ENCODE measurements at places on chromosomes 3 and 15.

GRCh38 chr3:170047133-170047404 is 9.3 kb downstream of the GPR160 start:
- no peak for DNase-seq

- no peak for DNase-seq
Observed at GRCh38 chr15:48802867-48803266, 8.0 kb downstream of the CEP152 start.

DNA sequence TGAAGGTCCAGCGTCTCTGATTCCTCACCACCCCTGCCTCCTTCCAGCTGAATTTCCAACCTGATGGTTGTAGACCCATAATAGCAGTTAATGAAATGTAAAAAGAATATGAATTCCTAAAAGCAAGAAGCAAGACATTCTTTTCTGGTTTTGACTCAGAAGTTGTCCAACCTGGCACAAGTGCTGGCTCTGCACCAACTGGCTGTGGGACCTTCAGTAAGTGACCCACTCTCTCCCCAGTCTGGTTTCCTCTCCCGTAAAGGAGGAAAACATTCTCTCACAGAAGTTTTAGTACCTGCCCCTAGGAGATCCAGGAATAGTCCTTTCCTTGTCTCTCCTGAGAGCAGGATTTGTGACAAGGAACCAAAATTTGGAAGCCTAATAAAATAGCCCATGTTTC is 236.9 kb upstream of the TRIM42 start:
- DNase-seq, result no peak

GRCh38 chr3:16860234-16860633 is 24.5 kb upstream of the PLCL2 start:
- DNase-seq, result no peak

DNA sequence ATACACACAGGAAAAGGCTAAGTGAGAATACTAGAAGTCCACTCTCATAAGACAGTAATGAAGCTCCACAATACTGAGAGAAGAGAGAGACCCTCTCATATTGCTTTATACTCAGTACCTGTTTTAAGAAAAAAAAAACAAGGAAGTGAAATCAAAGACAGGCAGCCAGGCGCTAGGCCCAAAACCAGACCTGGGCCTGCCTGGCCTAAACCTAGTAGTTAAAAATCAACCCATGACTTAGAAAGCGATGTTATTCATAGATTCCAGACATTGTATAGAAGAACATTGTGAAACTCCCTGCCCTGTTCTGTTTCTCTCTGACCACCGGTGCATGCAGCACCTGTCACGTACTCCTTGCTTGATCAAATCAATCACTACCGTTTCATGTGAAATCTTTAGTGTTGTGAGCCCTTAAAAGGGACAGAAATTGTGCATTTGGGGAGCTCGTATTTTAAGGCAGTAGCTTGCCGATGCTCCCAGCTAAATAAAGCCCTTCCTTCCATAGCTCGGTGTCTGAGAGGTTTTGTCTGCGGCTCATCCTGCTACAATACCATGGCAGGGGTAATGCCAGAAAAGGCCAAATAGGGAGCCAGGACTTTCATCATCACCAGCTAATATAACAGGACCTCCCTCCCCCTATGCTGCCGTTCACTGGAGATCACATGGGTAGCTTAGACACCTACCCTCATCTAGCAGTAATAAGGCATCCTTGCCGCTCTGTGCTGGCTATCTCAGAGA is 1294.1 kb downstream of the NSUN3 start:
- DNase-seq, result no peak

- no peak for DNase-seq
Observed at GRCh38 chr3:47612178-47612577, 33.5 kb upstream of the CSPG5 start.

GRCh38 chr3:151265866-151266265 is 12.5 kb downstream of the P2RY14 start:
- DNase-seq, result no peak

GRCh38 chr3:177336873-177337450 is 139.7 kb upstream of the TBL1XR1 start:
- DNase-seq, result no peak

- no peak for DNase-seq
Observed at GRCh38 chr3:72487078-72487765, 361.0 kb downstream of the SHQ1 start.

DNA sequence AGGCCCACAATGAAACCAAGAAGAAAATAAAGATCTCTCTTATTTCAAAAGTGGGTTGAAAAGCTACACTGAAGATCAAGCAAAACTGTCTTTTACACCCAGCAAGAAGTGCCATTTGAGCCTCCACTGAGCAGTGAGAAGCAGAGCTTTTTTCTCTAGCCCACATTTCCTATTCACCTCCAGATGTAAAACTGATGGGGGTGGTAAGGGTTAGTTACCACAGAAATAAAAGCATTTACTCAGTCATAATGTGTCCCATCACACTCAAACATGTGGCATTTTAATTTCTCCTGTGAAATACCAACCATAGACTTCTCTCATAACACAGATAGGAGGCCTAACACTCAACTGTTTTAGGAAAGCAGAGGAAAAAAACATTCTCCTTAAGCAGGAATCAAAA is 21.0 kb downstream of the IFT57 start:
- no peak for DNase-seq

- no peak for DNase-seq
Observed at GRCh38 chr3:195815169-195815771, 3.5 kb upstream of the MUC4 start.

DNA sequence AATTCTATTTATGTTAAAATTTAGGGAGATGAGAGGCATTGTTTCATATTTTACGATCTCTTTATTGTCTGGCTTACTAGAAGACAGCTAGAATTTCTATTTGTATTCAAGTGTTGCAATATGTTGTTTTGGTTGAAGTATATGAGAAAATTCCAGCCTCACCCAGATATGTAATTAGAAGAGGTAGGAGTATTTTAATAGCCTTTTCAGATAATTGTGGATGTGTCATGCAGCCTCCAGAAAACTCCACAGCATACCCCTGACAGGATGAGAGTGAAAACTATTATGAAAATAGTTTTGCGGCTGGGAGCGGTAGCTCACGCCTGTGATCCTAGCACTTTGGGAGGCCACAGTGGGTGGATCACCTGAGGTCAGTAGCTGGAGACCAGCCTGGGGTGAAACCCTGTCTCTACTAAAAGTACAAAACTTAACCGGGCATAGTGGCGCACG is 21.5 kb upstream of the USP3 start:
- DNase-seq, result no peak

DNA sequence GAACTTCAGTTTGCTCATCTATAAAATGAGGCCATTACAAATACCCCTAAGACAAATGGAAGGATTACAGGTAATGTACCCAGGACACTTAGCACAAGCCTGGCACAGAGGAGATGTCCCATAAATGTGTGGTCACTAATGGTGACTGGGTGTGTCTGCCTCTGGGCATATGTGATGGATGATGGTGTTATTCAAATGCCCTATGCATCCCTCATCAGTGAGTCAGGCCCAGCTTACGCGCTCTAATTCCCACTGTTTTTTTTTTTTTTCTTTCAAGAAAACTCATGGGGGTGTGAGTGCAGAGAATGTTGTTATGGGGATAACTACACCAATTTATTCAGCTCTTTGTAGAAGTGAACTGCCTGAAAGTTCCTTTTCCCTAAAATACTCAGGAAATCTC is 23.6 kb upstream of the KIF23 start:
- no peak for DNase-seq

GRCh38 chr3:48232734-48233133 is 8.2 kb upstream of the ZNF589 start:
- peak; percentile 24 for DNase-seq

GRCh38 chr15:33559207-33559890 is 248.6 kb downstream of the RYR3 start:
- no peak for DNase-seq

DNA sequence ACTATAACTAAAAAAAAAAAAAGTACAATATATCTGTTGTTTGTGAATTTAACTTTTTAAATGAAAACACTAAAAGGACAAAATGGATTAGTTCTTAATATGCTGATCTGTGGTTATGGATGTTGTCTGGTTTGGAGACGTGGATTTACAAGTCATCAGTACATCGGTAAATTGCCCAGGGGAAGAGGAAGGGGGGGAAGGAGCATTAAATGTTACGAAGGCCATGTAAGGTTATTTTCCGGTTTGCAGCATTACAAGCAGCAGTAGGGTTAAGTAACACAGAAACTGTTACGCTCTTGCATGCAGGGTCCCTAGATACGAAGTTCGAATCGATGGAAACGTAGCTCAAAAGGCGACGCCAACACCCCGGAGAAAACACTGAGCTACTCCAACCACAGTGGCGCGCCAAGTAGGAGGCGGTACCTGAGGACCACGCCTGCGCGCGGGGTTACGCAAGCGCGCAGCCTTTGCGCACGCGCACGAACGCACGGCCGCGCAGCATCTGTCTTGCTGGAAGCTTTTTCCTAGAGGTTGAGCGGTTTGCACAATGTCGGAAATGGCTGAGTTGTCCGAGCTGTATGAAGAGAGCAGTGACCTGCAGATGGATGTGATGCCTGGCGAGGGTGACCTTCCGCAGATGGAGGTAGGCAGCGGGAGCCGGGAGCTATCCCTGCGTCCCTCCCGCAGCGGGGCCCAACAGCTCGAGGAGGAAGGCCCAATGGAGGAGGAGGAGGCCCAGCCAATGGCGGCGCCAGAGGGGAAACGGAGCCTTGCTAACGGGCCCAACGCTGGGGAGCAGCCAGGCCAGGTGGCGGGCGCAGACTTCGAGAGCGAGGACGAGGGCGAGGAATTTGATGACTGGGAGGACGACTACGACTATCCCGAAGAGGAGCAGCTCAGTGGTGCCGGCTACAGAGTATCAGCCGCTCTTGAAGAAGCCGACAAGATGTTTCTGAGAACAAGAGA is at the start of gene EID1:
EID1 (plus strand) TSS at position 505 of the 966 bp plus-strand sequence; CDS start at position 548, 43 bp downstream.
- peak; percentile 80 for DNase-seq

DNA sequence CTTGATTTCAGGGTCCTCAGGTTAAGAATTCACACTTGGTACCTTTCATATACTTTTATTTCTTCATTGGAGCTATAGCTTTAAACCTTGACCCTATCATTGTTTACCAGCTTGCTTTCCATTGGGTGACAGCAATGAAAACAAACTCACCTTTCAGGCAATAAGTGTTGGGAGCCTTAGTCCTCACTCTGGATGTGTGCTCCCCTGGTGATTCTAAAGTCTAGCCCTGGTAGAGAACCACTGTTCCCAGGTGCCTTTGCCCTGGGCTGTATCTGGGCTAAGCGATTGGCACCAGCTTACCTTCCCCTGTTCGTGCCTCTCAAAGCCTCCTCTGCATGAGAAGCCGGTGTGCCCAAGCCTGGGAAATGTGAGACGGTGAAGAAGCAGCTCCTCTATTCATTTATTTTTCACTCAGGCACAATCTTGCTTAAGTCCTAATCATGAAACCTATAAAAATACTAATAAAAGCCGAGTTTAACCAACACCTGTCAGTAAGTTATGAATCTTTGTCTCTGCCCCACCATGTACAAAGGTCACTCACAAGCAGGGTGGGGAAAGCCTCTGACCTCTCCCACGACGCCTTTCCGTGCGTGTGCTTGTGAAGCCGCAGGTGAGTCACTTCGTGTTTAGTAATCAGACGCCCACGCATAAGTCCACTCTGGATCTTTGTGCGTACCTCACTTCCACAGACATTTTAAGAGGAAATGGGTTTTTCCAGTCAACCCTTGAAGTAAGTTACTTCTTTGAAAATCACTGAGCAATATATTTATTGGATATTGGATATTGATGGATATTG is 12.8 kb upstream of the ARRDC4 start:
- DNase-seq, result no peak

DNA sequence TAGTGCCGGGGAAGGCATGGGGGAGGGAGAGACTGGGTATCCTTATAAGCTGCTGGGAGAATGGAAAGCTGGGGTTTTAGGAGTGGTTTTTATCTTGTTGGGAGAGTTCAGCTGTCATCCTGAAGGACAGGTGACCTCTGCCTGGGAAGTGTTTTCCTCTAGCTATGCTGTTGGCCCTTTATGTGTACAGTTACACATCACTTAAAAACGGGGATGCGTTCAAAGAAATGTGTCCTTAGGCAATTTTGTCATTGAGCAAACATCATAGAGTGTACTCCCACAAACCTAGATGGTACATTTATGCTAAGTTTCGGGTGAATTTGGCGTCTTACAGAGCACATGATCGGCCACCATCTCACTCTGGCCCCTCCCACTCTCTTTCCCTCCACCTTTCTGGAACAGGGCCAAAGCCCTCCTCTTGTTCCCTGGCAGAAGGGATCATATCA is 164.3 kb upstream of the NUDT16 start:
- DNase-seq, result no peak

Data from stimulated activated CD8-positive, alpha-beta memory T cell treated with anti-CD3 and anti-CD28 coated beads, Interleukin-7, amount 100 ng/mL, for 1 hour (primary cell).